Lung (tissue), 17 donors: ENCODE measurements at places on chromosomes 6 and 20.

DNA sequence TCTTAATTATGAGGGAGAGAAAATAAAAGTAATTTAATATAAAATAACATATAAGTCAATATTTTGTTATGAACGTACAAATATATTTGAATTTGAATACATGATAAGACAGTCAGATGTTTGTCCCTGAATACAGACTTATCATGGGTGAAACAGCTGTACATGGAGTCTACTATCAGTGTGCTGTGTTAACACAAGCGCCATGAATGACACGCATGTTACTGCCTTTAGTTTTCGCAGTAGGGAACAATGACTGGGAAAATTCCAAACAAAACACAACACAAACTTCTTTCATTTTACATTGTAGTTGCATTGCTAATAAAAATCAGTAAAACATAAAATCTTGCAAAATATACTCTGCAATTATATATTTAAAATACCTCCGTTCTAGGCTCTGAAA lies 108.6 kb downstream of the FBXO5 start:
- no peak for DNase-seq

GRCh38 chr6:13369591-13369990 lies 41.3 kb upstream of the TBC1D7 start:
- no peak for DNase-seq

DNA sequence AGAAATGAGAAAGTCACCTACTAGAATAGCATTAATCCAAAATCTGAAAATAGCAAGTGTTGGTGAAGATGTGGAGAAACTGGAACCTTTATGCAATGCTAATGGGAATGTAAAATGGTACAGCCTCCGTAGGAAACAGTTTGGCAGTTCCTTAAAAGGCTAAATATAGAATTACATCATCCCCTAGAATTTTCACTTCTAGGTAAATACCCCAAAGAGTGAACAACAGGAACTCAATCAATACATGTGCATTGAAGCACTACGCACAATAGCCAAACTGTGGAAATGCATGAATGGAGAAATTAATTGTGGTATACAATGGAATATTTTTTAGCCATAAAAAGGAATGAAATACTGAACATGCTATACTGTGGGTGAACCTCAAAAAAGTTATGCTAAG lies 982.0 kb upstream of the FLRT3 start:
- no peak for DNase-seq

GRCh38 chr6:54074578-54075195 lies 36.6 kb upstream of the MLIP start:
- DNase-seq, result peak; percentile 29

GRCh38 chr6:49632727-49633126 lies 3.9 kb downstream of the RHAG start:
- no peak for DNase-seq
